Fibroblast of skin of left quadriceps (primary cell): ENCODE measurements at places on chromosomes 6 and 20.

- no peak for DNase-seq
These were observed 413.8 kb downstream of the PTPRT start for GRCh38 chr20:42775866-42776265.

- peak; percentile 65 for DNase-seq
These were observed 4.8 kb upstream of the TRIM40 start for GRCh38 chr6:30130887-30131862.

GRCh38 chr6:165632194-165632593, 30.8 kb downstream of the PDE10A start:
- no peak for DNase-seq

- no peak for DNase-seq
These were observed 78.9 kb downstream of the CRYBG1 start for GRCh38 chr6:106439459-106439858.

- peak; percentile 34 for DNase-seq
These were observed 351.7 kb downstream of the CDC5L start for GRCh38 chr6:44739181-44739580.
